ENCODE measurements at places on chromosomes 13 and 19.
A peak's percentile ranks its signal among the peaks of the same experiment; 100 is the strongest.

- DNase-seq, result no peak
Measured at GRCh38 chr13:66967811-66968597, 262.1 kb downstream of the PCDH9 start.

DNA sequence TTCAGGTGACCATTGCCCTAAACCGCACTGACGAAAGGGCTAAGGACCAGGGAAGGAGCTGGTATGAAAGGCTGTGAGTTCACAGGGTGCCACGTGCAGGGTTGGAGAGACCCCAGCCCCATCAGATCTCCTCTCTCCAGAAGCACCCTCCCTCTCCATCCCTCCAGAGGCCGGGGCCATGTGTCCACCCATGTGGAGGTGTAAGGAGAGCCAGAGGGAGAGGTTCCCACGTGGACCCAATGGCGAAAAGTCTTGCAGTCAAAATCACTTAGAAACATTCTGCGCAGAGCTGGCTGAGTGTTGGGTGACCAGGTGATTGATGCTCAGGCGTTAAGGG lies 168.3 kb downstream of the COL4A1 start:
- DNase-seq, result no peak

DNA sequence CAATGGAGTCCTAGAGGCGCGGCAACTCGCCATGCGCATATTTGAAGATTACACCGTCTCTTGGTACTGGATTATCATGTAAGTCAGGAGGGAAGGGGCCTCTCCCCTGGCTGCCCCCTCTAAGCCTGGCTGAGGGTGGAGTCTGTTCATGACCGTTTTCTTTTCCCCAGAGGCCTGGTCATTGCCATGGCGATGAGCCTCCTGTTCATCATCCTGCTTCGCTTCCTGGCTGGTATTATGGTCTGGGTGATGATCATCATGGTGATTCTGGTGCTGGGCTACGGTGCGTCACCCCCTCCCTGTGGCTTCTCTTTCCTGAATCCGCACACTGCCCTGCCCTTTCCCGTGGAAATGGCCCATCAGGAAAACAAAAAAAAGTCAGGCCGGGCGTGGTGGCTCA lies 6.5 kb downstream of the SLC44A2 start:
- DNase-seq, result no peak

DNA sequence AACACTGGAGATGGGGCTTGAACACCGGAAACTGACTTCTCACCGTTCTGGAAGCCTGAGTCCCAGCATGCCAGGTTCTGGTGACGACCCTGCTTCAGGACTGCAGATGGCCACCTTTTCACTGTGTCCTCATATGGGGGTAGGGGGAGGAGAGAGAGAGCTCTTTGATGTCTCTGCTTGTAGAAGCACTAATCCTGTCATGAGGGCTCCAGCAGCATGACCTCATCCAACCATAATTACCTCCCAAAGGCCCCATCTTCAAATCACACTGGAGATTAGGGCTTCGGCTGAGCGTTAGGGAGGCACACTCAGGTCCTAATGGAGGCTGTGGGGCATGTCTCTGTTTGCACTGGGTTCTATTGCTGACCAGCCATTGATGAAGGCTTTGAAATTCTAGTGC lies 255.3 kb downstream of the TEX29 start:
- no peak for DNase-seq

- no peak for DNase-seq
Measured at GRCh38 chr19:11617180-11618062, 20.1 kb downstream of the ZNF627 start.

DNA sequence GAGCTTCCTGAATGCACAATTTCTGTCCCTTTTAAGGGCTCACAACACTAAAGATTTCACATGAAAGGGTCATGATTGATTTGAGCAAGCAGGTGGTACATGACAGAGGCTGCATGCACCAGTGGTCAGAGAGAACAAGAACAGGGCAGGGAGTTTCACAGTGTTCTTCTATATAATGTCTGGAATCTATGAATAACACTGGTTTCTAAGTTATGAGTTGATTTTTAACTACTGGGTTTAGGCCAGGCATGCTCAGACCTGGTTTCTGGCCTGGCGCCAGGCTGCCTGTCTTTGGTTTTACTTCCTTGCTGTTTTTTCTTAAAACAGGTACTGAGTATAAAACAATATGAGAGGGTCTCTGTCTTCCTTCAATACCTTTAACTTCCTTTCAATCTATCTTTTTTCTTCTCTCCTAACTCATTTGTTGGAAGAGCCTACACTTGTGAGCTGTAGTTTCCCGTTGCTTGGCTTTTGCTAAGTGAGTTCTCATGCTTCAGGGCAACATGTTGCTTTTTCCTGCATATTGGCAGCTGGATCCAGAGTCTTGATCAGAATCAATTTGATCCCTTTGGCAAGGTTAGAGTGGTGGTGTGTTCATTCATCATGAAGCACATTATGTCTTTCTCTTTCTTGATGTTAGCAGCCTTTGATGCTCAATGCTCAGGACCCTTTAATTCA lies 38.5 kb upstream of the FGF14 start:
- no peak for DNase-seq

DNA sequence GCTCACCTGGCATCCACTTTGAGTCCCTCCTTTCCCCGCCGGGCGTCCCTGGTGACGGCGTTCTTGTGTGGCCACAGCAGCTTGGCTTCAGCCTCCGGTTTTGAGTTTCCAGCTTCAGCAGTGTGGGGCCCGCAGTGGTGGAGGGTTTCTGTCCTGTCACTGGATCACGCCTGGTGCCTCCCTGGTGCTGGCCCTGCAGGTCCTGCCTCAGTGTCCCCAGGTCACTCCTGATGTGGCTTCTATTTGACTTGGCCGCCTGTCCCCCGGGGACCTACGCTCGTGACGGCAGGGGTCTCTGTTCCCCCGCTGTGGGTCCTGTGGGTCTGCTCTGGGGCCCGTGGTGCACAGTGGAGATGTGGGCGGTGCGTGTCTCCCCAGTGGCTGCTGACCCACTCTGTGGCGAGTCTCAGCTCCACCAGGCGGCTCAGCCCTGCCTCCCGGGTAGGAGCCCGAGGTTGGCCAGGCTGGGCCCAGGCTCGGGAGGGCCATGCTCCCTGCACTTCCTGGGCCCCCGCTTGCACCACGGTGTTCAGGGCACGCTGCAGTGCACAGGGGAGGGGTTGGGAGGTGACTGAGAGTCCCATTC lies 1.9 kb downstream of the ATP4B start:
- no peak for DNase-seq

- no peak for DNase-seq
Measured at GRCh38 chr19:49710372-49710951, 19.5 kb downstream of the CPT1C start.

DNA sequence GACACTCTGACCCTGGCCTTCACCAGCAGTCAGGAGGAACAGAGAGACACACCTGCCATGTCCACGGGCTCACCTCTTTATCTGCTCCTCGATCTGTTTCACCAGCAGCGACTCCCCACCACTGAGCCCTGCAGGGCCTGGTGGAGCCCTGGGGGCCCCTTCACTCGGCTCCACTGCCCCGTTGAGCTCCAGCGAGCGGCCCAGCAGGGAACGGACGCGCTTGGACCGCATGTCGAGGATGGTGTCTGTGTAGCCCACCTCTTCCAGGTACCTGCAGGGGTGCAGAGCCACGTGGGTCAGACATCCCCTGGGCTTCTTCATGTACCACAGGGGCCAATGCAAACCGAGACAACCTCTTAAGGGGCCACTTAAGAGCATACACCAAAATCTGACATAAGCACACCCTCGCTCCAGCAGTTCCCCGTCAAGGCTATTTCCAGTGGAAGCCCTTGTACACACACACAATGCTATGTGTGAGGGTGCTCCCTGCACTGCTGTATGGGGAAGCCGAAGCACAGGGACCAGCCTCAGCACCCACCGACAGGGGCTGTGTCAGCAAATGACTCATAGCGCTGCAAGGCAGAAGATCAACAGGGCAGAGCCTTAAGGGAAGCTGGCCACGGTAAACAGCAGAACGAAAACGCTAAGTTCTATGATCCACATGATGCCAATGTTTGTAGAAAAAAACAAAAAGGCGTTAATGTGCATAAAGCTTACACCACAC lies 12.7 kb upstream of the FKRP start:
- no peak for DNase-seq

DNA sequence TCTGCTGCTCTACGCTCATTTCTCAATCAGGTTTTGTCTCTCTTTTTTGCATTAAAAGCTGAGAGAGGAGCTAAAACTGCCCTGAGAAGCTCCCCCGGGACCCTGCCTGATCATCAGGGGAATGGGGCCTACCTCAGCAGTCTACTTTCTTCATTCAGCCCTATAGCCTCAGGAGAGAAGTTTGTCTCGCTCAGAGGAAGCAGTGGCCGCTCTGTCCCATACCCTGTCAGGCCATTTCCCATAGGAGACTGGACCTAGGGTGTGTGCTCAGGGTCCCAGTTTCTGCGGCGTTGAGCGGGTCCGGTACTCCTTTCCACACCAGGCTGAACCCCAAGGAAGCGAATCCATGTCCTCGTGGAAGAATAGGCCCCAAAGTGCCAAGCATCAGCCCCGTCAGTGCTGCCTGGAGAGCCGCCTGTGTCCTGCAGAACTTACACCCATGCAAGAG lies 21.7 kb downstream of the UBE2L5 start:
- no peak for DNase-seq

DNA sequence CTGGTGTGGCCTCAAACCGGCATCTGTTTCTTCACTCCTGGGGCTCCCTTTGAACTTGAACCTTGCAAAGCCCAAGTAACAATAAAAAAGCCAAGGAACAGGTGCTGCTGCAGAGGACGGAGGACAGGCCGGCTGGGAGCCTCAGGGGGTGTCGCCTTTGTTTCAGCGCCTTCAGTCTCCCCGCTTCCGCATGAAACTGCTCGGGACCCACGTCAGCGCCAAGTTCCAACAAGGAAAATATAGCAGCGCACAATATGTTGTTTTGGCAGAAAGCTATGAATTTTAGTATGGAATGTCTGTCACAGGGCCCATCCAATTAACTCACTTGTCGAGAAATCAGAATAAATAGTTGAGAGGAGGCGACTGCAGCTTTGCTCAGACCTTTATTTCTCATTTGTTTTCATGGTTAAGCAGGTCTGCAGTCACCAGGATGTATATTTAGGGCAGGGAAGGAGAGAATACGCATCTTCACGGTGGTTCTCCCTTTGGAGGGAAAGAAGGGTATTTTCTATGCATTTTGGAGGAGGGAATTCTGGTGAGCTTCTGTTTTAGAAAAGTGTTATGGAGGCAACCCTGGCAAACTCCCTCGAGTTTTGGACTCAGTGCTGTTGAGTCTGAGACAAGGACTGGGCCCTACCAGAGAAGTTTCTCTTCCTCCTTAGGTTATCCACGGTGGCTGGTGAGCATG lies 34.3 kb upstream of the MEDAG start:
- DNase-seq, result no peak

DNA sequence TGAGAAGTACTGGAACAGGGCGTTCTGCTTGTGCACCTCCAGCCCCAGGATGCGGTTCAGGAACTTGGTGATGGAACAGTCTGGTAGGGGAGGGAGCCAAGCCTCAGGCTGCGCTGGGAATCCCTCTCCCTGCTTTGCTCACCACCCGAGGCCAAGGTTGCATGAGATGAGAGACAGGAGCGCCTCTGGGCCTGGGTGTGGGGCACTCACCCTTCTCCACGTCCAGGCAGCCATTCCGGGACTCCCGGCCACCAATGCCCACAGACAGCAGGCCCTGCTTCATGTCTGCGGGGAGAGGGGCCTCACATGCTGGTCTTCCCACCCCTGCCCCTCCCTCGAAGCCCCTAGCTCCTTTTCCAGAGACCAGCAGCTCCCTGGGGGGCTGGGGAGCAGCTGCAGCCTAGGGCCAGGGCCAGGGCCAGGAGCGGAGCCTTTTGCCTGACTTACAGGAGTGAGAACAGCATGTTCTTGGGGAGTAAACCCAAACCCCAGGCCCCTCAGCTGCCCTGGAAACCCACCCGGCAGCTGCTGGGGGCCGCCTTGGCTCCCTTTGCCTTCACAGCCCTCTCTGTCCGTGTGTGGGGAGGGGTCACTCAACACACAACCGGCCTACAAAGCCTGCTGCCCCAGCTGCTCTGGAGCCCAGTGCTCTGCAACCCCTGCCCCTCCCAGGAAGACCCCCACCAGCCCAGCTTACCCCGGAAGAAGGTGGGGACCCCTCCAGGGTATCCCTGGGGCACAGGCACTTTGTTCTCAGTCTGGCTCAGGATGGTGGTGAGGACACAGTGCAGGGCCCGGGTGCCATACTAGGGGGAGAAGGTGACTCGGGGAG lies 7.2 kb downstream of the GPX4 start:
- DNase-seq, result no peak

- DNase-seq, result no peak
Measured at GRCh38 chr19:16121967-16122366, 10.3 kb downstream of the RAB8A start.

GRCh38 chr19:48455908-48456562 lies 661 bp downstream of the KCNJ14 start:
- no peak for DNase-seq

DNA sequence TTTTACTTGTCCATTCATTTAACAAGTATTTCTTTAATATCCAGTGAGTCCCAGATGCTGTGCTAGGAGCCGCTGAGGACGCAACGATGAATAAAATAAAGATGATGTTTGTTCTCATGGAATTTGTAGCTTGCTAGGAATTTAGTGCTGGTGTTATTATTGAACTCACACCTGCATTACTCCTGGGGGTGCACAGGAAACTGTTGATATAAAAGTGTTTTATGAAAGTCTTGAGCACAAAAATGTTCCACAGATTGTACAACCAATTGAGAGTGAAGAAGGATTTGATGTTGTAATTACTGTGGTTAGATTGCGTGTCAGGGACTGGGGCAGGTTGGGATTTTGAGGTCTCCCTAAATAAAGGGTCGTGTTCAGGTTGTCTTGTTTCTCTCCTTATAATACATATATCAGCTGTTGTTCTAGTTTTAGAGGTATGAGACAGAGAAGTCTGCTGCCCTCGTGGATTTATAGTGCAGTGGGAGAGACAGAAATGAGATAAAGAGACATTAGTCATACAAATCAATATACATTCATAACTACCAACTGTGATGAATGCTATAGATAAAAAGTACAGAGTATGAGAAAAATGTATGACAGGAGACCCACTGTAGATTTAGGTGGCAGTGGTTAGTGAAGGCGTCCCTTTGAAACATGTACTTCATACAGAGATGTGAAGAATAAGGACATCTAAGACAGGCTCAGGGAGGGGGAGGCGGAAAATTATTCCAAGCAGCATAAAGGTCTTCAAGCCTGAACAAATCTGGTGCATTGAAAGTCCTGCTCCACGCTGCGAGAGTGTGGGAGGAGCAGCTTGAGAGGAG lies 11.3 kb downstream of the CACNG6 start:
- DNase-seq, result no peak

- peak; percentile 73 for DNase-seq
Measured at GRCh38 chr19:10289167-10289835, 451 bp upstream of the ICAM5 start.

DNA sequence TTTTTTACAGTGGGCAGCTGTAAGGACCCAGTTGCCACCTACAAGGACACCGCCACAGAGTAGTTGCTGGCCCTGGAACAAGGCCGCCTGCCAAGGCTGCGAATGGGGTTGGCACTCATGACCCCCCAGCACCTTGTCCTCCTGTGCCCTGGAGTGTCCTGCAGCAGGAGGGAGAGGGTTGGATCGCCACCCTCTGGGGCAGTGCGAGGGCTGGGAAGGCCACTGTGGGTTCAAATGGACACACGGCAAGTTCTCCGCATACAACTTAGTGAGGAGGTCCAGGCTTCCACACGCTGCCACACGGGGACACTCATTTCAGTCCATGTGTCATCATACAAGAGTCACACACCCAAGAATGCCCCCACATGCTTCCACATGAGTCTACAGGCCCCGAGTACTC lies 978 bp downstream of the KLK8 start:
- DNase-seq, result no peak
